Fibroblast of skin of left quadriceps (primary cell): ENCODE measurements at places on chromosomes 4 and X.
A peak's percentile ranks its signal among the peaks of the same experiment; 100 is the strongest.

DNA sequence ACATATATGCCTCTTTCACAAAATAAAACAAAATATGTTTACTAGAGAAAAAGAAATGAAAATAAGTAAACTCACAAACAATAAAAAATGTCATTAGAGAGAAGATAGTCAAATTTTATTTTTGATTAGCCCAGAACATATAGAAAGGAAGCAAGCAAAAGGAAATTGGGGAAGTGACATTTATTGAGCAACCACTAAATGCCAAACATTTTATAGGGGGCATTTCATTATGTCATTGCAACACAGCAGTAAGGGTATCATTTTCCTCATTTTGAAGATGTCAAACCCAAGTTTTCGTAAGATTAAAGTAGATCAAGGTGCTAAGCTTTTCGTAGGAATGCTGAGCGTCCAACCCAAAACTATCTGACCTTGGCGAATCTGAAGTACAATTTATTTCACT is 1331.5 kb upstream of the PABPC4L start:
- no peak for DNase-seq

DNA sequence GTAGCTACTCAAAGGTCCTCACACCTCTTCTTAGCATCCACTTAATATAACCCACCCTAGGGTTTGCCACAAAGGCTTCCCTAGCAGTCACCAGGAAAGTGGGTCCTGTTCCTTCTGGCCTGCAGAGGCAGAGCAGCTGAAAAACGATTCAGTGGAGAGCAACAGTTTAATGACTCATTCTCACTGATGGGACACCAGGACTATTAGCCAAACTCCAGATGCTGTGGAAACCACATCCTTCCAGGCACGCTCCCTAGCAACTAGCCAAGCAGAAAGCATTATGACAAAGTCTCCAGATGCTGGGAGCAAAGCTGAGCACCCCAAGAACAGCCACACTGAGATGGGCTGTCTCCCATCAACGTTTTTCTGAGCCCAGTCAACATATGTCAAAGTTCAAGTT is 30.3 kb upstream of the UTP14A start:
- peak; percentile 42 for DNase-seq

- DNase-seq: no peak
Observed at GRCh38 chr4:142211444-142211843, 575.1 kb downstream of the IL15 start.

DNA sequence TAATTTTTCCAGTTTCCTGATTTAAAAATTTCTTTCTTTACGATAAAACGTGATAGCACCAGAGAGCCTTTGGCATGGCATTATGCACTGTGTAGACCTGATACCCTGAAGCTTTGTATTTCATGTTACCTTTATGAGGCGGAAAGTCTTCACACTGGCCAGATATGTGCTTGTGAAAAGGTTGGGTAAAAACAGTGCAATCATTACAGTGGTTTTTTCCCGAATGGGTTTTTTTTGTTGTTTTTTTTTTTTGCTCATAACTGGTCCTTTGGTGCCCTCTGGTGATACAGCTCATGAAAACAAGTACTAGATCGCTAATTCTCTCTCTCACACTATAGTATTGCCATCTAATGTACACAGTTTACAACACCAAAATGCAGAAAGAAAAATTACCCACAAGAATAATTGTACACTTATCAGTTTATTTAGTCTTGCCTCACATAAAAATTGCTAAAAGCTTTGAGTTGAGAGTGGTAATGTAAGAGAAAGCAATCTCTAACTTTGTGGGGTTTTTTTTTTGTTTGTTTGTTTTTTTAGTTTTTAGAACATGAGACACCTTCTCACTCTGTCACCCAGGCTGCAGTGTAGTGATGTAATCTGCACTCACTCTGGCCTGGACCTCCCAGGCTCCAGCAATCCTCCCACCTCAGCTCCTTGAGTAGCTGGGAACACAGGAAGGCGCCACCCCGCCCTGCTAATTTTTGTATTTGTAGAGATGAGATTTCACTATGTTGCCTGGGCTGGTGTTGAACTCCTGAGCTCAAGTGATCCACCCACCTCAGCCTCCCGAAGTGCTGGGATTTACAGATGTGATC is 21.3 kb downstream of the SPCS3 start:
- peak; percentile 49 for DNase-seq

DNA sequence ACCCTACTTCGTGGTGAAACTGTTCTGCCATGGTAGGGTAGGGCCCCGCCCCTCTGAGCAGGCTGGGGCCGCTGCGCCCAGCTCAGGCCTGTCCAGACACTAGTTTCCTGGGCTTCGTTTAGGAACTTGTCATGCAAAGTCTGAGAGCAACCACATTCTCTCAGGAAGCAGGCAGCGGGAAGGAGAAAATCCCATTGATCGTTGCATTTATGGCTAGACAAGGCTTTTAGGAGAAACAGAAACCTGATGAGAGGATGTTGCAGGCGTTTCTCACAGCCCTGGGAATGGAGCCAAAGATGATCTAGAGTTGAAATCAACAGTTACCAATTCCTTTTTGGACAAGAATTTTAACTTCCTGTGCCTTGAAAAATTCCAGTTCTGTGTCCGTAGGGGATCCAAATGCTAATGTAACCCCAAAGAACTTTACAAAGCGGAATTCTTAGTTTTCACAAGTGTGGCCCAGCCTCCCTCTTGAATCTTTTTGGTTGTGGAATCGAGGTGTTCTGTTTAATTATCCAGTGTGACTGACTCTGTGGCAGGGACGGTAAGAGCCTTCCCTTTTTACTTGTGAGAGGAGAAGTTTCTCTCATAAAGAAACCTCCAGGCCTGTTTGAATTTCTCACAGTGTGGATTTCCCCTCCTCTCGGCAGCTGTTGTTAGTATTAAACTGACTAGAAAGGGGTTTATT is 4.5 kb upstream of the CXCL9 start:
- peak; percentile 69 for DNase-seq

DNA sequence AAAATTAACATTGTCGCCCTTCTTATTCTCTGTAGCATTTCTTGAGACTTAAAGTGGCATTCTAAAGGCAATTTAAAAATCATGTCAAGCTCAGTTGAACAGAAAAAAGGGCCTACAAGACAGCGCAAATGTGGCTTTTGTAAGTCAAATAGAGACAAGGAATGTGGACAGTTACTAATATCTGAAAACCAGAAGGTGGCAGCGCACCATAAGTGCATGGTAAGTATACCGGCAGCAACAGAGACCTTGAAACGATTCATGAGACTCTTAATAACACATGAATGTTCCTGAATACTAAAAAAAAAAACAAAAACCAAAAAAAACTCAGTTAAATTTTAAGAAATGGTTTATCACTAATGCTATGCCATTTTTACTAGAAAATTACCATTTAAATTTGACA is 82.4 kb upstream of the HPRT1 start:
- DNase-seq: no peak

DNA sequence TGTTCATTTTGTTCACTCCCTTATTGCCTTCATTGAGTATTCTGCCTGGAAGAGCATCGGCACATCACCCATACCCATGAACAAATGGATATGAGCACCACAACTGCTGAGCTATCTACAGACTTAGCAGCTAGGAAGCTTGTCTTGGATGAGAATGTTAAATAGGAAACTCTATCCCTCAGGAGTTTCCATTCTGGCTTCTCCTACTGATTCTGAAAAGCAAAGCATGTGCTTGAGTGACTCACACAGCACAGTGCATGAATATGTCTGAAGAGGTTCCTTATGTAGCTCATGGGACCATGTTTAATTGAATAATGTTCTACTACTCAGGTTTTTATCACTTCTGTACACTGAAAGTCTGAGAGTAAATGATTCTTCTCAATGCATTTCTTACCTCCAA is 57.3 kb upstream of the MXRA5 start:
- no peak for DNase-seq

GRCh38 chr4:6620891-6621555 is 19.5 kb upstream of the MRFAP1 start:
- DNase-seq: no peak

GRCh38 chrX:128897621-128898020 is 625.7 kb downstream of the SMARCA1 start:
- DNase-seq: no peak

GRCh38 chrX:10089378-10089795 is 67.4 kb upstream of the CLCN4 start:
- DNase-seq: no peak

- DNase-seq: no peak
Observed at GRCh38 chrX:1380672-1381233, 11.2 kb downstream of the SLC25A6 start.

GRCh38 chr4:6391852-6392188 is 80.6 kb downstream of the PPP2R2C start:
- DNase-seq: no peak

GRCh38 chr4:186445040-186445439 is 110.3 kb downstream of the MTNR1A start:
- DNase-seq: no peak

- no peak for DNase-seq
Observed at GRCh38 chr4:72895408-72895807, 174.1 kb downstream of the COX18 start.

GRCh38 chrX:2928191-2928582 is 952 bp downstream of the ARSD start:
- peak; percentile 30 for DNase-seq

GRCh38 chr4:82851885-82852750 is 38.8 kb downstream of the SEC31A start:
- no peak for DNase-seq

DNA sequence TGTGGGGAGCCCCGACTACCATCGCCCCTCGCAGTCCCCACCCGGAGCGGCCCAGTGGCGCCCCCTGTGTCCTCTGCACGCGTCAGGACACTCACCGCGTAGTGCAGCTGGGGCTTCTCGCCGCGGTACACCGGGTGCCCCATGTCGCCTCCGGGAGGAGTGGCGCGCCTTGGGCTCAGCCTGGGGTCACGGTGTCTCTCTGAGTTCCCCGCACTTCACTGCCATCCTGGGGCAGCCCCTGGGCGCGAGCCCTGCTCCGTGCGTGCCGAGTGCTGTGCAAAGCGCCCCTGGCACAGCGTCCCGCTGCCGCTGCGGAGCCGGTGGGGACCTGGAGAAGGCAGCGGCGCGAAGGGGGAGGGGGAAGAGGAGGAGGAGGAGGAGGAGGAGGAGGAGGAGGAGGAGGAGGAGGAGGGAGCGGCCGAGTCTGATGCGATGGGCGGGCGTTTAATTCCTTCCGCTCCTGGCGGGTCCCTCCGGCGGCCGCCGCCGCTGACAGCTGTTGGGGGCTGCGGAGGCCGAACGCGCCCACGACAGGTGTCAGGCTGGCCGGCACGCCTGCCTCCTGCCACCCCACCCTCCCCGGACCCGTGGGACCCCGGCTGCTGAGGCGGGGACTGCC is 134.3 kb downstream of the AMELX start:
- DNase-seq: no peak

GRCh38 chr4:139020384-139020783 is 4.8 kb downstream of the NOCT start:
- DNase-seq: no peak

- no peak for DNase-seq
Observed at GRCh38 chr4:144647095-144647561, 1.2 kb downstream of the HHIP start.
